ENCODE measurements at places on chromosomes 7 and 10. TPM values are rescaled to one million over a fixed set of nuclear protein-coding genes. Genes with fewer than 3 reads are reported as not detected.

The SCIN gene
- 1.6 TPM for total RNA-seq

The GSAP gene
- 7.8 TPM for total RNA-seq

The CPEB3 gene
- total RNA-seq: 2.6 TPM

The HTR5A gene
- total RNA-seq: not detected

The CYP3A5 gene
- total RNA-seq: not detected

The AGAP4 gene
- total RNA-seq: 29.4 TPM

Data from activated CD4-positive, alpha-beta T cell treated with anti-CD3 and anti-CD28 coated beads, Interleukin-2, amount 10 ng/mL, durations not matched to agents 7 days and 5 days (primary cell).